Thymus (tissue), 14 donors: ENCODE measurements at places on chromosomes 3 and 15. TPM values are rescaled to one million over a fixed set of nuclear protein-coding genes. Genes with fewer than 3 reads are reported as not detected.

- H3K27ac ChIP-seq, result no peak overlapping the region
- no peak overlapping the region for H3K4me3 ChIP-seq
- DNase-seq, result no peak
Observed at GRCh38 chr3:74314696-74315095, 299.8 kb downstream of the CNTN3 start.

- H3K4me3 ChIP-seq, result peak overlapping the region; percentile 63
- H3K27ac ChIP-seq, result peak overlapping the region; percentile 75
- peaks cover 16% of the 10 kb centered on the region for H3K4me1 ChIP-seq
- no peaks in the 10 kb centered on the region for H3K27me3 ChIP-seq
Observed at GRCh38 chr3:25783661-25784512, 644 bp upstream of the NGLY1 start.

DNA sequence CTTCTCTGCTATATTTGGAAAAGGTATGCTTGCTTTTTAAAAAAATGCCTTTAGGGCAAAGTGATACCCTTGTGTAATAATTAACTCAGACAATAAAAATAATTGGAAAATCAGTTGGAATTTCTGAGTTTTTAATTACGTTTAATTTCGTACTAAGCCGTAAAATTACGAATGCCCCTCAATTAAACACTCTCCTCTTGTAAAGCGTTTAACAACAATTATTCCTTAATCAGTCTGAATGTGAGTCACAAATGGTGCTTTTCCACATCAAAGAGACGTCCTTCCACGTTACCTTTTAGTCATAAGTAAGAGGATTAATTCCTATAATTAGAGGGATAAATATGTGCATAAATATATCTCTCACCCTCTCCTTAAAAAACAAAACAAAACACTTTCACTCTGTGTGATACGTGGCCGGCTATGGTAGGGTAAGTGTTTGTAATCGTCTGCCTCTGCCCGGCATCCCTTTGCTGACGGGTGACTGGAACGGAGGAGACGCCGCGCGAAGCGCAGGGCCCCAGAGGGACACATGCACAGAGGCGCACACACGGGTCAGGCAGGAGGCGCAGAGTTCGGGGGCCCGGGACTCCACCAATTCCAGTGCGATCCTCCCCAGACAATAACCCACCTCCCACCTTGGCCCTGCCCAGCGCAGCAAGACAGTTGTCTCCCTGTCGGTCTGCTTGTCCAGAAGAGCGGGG is 9.7 kb upstream of the MEIS2 start:
- no peak overlapping the region for H3K4me3 ChIP-seq
- peak overlapping the region; percentile 75 for H3K27ac ChIP-seq
- no peak for DNase-seq
- H3K36me3 ChIP-seq, result no peaks in the 10 kb centered on the region
- H3K4me1 ChIP-seq, result no peaks in the 10 kb centered on the region

GRCh38 chr3:76570436-76571057 is 469.4 kb upstream of the ROBO2 start:
- H3K4me3 ChIP-seq, result no peak overlapping the region
- no peaks in the 10 kb centered on the region for H3K4me1 ChIP-seq
- H3K36me3 ChIP-seq, result no peaks in the 10 kb centered on the region
- no peak for DNase-seq
- H3K27ac ChIP-seq, result no peak overlapping the region

DNA sequence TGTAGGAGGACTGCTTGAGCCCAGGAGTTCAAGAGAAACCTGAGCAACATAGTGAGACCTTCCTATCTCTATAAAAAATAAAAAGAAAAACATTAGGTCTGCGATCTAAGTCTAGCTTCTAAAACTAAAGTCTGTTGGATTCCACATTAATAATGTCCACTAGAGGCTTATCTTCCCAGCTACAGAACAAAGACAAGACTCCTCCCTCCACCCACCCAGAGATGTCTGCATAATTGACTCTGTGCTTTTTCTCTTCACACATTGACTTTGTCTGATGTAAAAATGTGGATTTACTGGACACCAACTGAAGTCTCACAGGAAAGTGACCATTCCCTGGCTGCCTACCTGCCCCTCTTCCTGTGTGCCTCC is 91.8 kb downstream of the ATP10A start:
- no peak overlapping the region for H3K27ac ChIP-seq
- H3K27me3 ChIP-seq, result no peaks in the 10 kb centered on the region
- no peak overlapping the region for H3K4me3 ChIP-seq
- no peak for DNase-seq

DNA sequence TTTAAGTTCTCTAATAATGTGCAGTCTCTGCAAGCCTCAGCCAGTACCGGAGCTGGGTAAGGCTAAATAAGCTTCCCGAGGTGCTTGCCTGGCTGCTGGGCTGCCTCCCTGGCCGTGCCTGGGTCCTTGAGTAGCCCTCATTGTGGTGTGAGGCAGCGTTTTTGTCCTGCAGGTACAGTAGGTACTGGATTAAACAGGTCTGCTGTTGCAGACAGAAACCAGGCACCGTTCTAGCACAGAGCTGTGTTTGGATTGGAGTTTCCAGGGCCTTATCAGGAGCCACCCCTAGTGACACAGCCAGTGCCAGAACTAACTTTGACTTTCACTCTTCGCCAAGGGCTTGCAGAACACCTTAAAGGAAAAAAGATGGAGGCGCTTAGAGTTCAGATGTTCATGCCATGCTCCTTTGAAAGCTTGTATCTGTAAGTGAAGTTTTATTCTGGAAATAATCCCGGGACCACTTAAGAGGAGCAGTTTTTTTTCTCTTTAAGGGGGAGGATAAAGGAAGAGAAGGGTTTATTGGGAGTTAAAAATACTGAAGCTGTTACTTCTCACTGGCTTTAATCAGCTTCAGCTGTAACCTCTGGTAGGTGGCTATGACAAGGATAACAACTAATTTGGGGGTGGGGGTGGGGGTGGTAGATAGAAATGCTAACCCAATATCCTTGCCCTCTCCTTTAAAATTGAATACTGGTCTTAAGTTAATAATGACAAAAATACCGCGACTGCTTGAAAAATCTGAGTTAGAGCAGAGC is 126.8 kb downstream of the MITF start:
- no peaks in the 10 kb centered on the region for H3K27me3 ChIP-seq
- no peaks in the 10 kb centered on the region for H3K4me1 ChIP-seq
- no peak for DNase-seq

DNA sequence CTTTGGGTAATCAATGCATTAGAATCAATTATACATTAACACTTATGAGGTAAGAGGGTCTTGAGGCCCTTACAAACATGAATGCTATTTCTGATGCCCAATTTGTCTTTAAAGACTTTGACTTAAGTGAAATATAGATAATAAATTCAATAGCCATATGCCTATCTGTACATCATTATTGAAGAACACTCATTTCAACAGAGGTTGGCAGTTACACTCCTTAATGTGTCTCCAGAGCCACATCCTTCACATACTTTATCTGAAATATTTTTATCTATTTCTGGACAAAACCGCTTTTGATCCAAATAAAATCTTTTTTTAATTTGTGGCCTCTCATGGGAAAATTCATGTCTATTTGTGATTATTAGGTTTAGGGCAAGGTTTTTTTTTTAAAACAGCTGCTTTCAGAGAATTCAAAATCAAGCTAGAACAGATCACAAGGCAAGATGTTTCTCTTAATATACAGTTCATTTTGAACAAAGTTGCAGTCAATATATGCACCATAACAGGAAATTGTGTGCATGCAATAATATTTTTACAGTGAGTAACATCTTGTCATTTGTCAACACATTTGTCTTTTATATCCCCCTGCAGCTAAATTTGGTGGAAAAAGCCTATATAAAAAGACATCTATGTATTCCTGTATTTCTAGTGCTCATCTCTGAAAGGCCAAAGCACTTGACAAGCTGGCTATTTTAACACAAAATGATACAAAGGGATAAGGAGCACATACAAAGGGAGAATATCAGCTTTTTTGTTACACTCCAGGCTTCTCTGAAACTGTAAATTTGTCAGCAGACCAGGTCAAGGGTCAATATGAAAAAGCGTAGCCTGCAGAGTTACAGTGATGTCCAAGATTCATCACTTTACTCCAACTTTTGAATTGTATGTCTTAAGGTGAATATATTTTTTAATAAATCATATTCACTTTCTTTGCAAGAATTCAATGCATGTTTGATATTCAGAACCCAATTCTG is 146.2 kb upstream of the DPH6 start:
- no peaks in the 10 kb centered on the region for H3K36me3 ChIP-seq
- H3K4me1 ChIP-seq, result no peaks in the 10 kb centered on the region
- H3K27ac ChIP-seq, result no peak overlapping the region
- DNase-seq, result no peak
- H3K4me3 ChIP-seq, result no peak overlapping the region

GRCh38 chr3:46974421-46975171 is 1.9 kb downstream of the CCDC12 start:
- no peaks in the 10 kb centered on the region for H3K27me3 ChIP-seq
- H3K4me1 ChIP-seq, result peaks cover 25% of the 10 kb centered on the region
- no peak overlapping the region for H3K27ac ChIP-seq
- DNase-seq, result no peak
- H3K36me3 ChIP-seq, result peaks cover 10% of the 10 kb centered on the region

- H3K36me3 ChIP-seq, result no peaks in the 10 kb centered on the region
- no peak for DNase-seq
- H3K4me1 ChIP-seq, result no peaks in the 10 kb centered on the region
- H3K27me3 ChIP-seq, result no peaks in the 10 kb centered on the region
Observed at GRCh38 chr15:55907797-55908196, 85.6 kb downstream of the NEDD4 start.

- H3K27me3 ChIP-seq, result no peaks in the 10 kb centered on the region
- no peak overlapping the region for H3K4me3 ChIP-seq
- no peaks in the 10 kb centered on the region for H3K36me3 ChIP-seq
- H3K4me1 ChIP-seq, result no peaks in the 10 kb centered on the region
- no peak overlapping the region for H3K27ac ChIP-seq
- no peak for DNase-seq
Observed at GRCh38 chr3:36164400-36164799, 215.9 kb upstream of the STAC start.

DNA sequence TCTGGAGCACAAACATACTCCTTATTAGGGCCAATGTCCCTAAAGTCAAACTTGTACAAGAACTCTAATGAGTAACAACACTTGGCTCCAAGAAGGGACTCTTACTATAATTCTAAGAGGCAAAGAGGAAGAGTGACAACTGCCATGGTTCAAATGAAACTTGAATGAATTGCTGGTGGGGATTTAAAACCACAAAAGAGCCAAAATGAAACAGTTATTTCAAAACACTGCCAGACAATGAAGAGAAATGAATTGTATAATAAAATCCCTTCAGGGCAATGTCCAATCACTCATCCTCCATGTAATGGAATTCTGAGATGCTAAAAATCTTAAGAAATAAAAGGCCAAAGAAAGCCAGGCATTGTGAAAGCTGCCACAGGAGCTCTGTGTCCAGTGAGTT is 14.2 kb downstream of the THRB start:
- H3K4me1 ChIP-seq, result no peaks in the 10 kb centered on the region
- no peaks in the 10 kb centered on the region for H3K27me3 ChIP-seq
- H3K36me3 ChIP-seq, result no peaks in the 10 kb centered on the region
- H3K27ac ChIP-seq, result no peak overlapping the region

GRCh38 chr15:65576664-65577063 is 34.3 kb downstream of the INTS14 start:
- H3K4me1 ChIP-seq, result no peaks in the 10 kb centered on the region
- H3K36me3 ChIP-seq, result peaks cover 48% of the 10 kb centered on the region
- H3K27me3 ChIP-seq, result no peaks in the 10 kb centered on the region
- H3K27ac ChIP-seq, result no peak overlapping the region
- no peak overlapping the region for H3K4me3 ChIP-seq

GRCh38 chr3:190494907-190495306 is 19.0 kb upstream of the IL1RAP start:
- DNase-seq, result no peak
- no peak overlapping the region for H3K4me3 ChIP-seq
- no peaks in the 10 kb centered on the region for H3K36me3 ChIP-seq
- H3K27me3 ChIP-seq, result no peaks in the 10 kb centered on the region
- no peaks in the 10 kb centered on the region for H3K4me1 ChIP-seq
- no peak overlapping the region for H3K27ac ChIP-seq

DNA sequence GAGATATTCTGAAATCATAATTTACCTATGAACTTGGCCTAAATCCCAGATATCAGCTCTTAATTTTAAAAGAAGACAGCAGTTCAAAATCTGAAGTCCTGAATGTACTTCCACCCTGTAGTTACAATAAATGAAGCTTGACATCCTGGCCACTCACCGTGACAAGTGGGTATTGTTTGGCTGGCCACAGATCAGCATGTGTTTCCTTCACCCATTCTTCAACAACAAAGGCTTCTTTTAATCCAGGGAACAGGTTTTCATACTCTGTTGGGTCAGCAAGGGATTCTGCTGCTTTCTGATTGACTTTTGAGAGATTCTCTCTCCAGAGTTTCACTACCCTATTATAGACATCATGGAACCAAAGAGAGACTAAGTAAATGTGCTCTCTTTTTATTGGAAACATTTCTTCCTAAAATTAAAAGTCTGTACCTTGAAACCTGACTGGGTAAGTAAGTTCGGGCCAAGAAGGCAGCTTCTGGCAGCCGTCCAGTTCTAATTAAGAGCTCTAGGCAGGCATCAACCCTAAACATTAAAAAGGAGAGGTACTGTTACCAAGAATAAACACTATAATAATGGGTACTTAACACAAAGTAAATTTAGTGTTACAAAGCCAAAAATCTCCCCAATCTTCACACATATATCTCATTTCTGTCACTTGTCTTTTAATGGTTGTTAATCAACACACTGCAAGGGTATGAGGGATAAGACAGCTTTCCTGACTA is 15.2 kb downstream of the MRPS22 start:
- no peaks in the 10 kb centered on the region for H3K4me1 ChIP-seq
- no peak for DNase-seq
- H3K27me3 ChIP-seq, result no peaks in the 10 kb centered on the region
- H3K27ac ChIP-seq, result no peak overlapping the region
- peaks cover 87% of the 10 kb centered on the region for H3K36me3 ChIP-seq

DNA sequence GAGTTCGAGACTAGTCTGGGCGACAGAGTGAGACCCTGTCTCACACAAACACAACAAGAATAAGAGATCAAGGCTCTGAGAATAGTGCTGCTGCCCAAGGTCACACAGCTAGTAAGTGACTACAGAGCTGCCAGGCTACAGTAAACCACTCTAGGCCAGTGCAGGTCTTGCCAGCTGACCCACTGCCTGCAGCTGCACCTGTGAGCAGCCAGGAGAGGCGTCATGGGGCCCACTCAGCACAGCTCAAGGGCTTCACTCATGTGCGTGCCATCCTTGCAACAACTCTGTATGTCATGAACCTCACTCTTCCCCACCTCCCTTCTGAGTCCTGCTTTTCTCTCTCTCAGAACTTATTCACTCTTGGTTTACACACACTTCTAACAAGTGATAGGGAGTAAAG is 176.7 kb downstream of the SMAD6 start:
- no peaks in the 10 kb centered on the region for H3K36me3 ChIP-seq
- no peak overlapping the region for H3K27ac ChIP-seq
- no peak for DNase-seq
- no peaks in the 10 kb centered on the region for H3K4me1 ChIP-seq
- H3K4me3 ChIP-seq, result no peak overlapping the region

- H3K36me3 ChIP-seq, result no peaks in the 10 kb centered on the region
- no peak overlapping the region for H3K4me3 ChIP-seq
- H3K27me3 ChIP-seq, result no peaks in the 10 kb centered on the region
Observed at GRCh38 chr3:182308328-182308727, 485.0 kb upstream of the ATP11B start.

- H3K4me3 ChIP-seq, result no peak overlapping the region
- H3K27ac ChIP-seq, result peak overlapping the region; percentile 43
- H3K27me3 ChIP-seq, result no peaks in the 10 kb centered on the region
- DNase-seq, result no peak
Observed at GRCh38 chr3:124812291-124813265, 74.6 kb downstream of the ITGB5 start.

GRCh38 chr15:78131295-78132061 is at the start of gene CIB2:
Gene CIB2 (minus strand): TSS chr15:78131445. CDS start chr15:78131215, 230 bp downstream.
- H3K27me3 ChIP-seq, result no peaks in the 10 kb centered on the region
- DNase-seq, result peak; percentile 77
- H3K4me1 ChIP-seq, result peaks cover 36% of the 10 kb centered on the region

CHDH gene
- total RNA-seq, result 0.38 TPM

LYSMD2 gene
- 19.6 TPM for total RNA-seq

C3orf85 gene
- not detected for total RNA-seq

GNB4 gene
- total RNA-seq, result 16.1 TPM

A4GNT gene
- 0.05 TPM for total RNA-seq

LMLN gene
- total RNA-seq, result 1.4 TPM
